ENCODE measurements at places on chromosomes 11 and 22. TPM values are rescaled to one million over a fixed set of nuclear protein-coding genes. Genes with fewer than 3 reads are reported as not detected.

- no peak for DNase-seq
These were observed 48.8 kb downstream of the ARHGAP32 start for GRCh38 chr11:129143335-129143734.

GRCh38 chr11:47127213-47127612 is 49.5 kb downstream of the ARFGAP2 start:
- no peak for DNase-seq

DNA sequence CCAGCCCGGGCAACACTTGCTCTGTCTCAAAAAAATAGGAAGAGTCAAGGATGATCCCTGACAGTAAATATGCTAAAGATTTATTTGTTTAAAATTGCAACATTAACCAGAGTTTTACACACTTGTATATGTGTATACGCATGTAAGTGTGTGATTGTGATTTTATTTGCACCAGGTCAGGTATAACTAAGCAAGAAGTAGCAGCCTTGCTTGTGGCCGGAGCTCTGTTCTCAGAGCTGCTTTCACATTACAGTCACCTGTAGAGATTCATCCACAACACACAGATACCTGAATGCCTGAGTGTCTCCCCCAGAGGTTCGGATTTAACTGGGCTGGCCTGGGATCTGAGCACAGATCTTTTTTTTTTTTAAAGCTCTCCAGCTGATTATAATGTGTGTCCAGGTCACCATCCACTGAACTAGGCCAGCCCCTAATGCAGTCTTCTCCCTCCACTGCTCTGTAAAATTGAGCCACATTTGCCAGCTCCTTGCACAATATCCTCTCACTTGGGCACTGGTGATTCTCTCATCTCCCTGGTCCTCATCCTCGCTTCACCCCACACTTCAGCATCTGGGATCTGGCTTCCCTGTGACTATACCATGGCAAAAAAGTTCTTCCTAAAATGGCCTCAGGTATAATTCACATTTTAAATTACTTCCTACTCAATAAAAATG is 48.3 kb downstream of the LIF start:
- no peak for DNase-seq

GLYATL1 gene
- 0.58 TPM for polyA plus RNA-seq

FAM111B gene
- polyA plus RNA-seq, result 5.6 TPM

DNA sequence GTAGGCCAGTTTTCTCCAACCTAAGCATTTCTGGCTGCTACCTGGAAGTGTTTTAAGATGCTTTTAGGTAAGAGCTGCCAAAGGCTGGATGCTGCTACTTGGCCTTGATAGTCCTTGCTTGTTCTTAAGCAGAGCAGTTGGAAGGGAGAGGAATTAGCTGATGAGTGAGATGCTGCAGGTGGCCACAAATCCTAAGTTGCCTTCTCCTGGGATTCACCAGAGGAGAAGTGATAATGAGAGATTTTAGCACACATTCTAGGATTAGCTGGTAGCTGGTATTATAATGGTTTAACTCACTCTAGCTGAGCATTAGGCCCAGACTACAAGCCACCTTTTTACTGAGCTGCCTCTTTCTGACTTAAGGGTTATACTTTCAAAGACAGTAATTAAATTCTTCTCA is 442.9 kb upstream of the RAG2 start:
- DNase-seq, result no peak

DNA sequence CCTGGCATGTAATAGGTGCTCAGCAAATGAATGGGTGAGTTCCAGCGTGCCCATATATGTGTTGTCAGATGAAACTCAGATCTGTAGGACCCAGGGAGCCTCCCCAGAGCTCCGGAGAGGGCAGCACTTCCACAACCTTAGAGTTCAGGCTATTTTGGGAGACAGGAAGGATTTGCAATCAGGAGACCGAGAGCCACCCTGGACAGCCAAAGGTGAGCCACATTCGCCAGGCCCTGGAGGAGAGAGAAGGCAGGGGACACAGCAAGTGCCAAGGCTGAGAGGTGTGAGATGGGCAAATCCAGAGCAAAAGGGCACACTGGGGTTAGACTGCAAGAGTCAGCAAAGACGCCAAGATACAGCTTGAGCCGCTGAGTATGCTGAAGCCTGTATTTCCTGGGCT is 66.4 kb downstream of the CD82 start:
- no peak for DNase-seq

WNT7B gene
- 0.10 TPM for polyA plus RNA-seq

GRCh38 chr22:49659924-49660315 is 167.8 kb downstream of the BRD1 start:
- DNase-seq, result no peak

MUC6 gene
- 0.25 TPM for polyA plus RNA-seq

- DNase-seq, result no peak
These were observed at the start of gene SGSM1 for GRCh38 chr22:24805790-24806662. SGSM1 (plus strand) TSS chr22:24806211; CDS start chr22:24806326, 115 bp downstream.

- DNase-seq, result no peak
These were observed 357.2 kb downstream of the OPCML start for GRCh38 chr11:133175103-133175502.

DNA sequence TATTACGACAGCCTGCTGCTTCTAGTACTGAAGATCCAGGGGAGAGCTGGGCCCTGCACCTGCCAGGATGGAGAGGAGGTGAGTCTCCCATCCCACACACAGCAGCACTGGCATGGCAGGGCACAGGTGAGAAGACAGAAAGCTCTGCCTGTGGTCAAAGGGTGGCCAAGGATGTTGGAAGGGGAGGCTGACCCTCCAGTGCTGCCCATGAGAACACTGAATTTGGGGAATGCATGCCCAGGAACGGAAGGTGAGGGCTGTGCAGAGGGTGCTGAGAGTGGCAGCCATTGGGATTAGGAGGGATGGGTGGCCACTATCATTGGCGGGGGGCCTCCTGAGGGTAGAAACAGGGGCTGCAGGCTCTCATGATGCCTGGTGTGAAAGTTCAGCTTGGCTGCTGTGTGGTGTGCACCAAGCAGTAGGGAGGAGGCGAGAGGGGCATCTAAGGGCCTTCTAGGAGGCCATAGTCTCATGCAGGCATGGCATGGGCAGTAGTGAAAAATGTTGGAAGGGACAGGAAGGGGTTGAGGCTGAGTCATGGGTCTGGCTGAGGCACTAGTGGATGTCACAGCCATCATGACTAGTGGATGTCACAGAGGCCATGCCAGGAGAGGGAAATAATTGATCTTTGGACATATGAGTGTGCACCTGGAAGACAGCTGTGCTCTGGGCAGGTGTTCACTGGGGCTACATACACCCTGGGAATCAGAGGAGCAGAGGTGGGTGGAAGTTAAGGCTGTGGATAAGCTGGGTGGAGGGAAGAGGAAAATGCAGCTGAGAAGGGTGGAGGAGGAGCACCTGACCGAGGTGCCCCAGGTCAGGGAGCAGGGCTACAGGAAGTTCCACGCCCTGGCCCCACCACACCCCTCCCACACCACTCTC is 2.5 kb upstream of the LRRC74B start:
- DNase-seq, result no peak

DNA sequence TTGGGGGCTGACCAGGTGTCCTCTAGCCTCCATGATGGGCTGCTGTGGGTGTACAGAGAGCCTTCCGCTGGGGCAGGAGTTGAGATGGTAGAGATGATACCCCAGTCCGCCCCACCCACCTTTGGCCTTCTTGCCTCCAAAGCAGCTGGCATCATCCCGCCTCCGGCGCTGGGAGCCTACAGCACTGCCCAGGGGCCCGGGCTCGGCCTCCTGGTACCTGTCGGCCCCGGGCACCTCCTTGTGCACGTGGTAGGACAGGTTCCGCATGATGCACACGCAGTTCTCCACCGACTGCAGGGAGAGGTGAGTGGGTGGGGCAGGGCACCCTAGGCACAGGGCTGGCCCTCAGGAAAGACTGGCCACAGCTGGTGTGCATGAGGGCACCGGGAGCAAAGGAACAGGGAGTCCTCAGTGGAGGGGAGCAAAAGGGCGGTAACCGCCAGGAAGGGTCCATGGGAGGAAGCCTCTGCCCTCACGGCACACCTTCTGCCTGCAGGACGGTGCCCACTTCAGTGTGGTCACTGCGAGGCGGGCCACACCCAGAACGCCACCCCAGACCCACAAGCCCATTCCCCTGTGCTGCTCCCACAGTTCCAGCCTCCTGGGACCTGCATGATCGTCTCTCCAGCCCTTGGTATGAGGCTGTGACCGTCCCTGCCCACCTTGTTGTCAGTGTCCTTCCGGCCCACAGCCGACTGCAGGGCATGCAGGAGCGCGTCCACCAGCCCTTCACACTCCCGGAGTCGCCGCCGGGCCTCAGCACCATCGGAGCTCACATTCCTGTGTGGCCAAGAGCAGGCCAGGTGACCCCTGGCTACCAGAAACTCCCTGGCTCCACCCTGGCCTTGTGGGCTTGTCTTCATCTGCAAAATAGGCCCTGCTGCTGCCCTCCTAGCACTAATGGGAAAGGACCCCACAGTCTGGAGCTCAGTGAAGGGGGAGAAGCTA is 36.0 kb upstream of the TXNRD2 start:
- no peak for DNase-seq
